NCI-H1417 (cell line): ENCODE measurements at places on chromosomes 1 and 21.

DNA sequence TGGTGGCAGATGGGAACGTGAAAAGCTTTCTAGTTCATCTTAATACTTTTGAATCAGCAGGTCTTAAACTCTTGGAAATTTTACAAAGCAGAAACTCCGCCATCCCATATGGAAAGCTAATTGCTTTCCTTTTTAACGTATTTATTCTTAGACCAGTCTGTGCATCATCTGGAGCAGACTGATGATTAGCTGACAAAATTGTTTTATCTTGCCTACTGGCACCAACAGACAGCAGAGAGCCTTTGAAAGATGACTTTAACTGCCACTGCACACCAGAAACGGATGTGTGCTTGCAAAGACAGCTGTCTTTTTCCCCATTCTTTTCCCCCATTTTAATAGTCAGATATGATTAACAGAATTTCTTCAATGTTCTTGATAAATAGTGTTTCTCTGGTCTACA, 97.0 kb downstream of the PLD5 start:
- no peak for DNase-seq

DNA sequence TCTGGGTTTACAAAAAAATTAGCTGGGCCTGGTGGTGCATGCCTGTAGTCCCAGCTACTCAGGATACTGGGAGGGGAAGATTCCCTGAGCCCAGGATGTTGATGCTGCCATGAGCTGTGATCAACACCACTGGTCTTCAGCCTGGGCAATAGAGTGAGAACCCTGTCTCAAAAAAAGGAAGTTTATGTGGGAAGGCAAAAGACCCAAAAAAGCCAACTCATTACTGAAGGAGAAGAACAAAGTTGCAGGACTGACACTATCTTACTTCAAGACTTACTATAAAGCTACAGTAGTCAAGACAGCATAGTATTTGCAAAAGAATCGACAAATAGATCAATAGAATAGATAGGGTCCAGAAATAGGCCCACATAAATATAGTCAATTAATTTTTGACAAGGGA, 9.2 kb upstream of the PTGS2 start:
- DNase-seq = no peak

DNA sequence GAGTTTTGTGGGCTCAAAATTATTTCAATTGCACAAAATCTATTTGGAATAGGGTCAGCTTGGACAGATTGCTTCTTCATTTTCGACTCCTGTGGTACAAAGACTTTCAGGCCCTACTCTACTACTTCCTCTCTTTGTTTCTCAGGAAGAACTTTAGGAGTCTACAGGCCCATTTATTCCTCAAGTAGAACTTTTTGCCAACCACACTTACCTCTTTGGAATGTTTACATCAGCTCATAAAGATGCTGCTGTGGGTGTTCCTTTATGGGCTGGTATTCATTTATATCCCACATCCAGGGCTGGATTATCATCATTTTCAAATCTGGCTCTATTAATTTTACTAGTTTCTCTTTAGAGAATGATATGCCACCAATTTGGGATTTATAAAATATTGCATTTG, 46.3 kb upstream of the TNFSF18 start:
- DNase-seq = no peak

DNA sequence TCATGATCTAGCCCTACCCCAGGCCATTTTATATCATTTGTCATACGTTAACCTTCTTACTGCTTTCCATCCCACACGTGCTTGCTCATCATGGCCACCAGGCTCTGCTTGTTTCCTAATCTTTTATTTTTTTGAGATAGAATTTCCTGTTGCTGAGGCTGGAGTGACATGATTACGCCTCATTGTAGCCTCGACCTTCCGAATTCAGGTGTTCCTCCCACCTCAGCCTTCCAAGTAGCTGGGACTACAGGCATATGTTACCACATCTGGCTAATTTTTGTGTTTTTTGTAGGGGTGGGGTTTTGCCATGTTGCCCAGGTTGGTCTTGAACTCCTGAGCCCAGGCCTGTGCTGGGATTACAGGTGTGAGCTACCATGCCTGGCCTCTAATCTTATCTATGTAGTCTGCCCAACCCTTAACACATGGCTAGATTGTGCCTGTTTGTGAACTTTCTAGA, 3.3 kb downstream of the UAP1 start:
- no peak for DNase-seq

- no peak for DNase-seq
Observed at GRCh38 chr1:229133151-229133550, 137.8 kb upstream of the RAB4A start.

GRCh38 chr1:67540025-67540732, 110.0 kb upstream of the SERBP1 start:
- no peak for DNase-seq

DNA sequence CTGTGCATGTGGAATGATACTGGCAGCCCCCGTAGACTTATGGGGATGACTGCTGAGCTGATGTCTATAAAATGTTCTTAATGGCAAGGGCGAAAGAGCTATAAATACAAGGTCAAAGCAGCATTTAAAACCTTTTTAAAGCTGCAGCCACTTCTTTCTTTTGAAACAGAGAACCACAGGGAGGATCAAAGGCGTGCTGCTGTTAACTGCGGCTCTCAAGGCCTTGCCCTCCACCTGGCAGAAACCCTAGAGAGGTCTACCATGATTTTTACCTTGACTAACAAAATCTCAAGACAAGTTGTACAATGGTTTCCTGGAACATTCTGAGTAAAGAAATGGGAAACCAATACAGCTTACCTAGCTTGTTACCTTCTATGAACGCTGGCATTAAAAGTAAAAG, 89.7 kb downstream of the SLC45A1 start:
- DNase-seq = no peak
